Stimulated activated CD4-positive, alpha-beta T cell treated with anti-CD3 and anti-CD28 coated beads, Interleukin-12 subunit alpha, Interleukin-12 subunit beta, amount 100 ng/mL, for 4 hours (primary cell): ENCODE measurements at places on chromosomes 3 and 15.

DNA sequence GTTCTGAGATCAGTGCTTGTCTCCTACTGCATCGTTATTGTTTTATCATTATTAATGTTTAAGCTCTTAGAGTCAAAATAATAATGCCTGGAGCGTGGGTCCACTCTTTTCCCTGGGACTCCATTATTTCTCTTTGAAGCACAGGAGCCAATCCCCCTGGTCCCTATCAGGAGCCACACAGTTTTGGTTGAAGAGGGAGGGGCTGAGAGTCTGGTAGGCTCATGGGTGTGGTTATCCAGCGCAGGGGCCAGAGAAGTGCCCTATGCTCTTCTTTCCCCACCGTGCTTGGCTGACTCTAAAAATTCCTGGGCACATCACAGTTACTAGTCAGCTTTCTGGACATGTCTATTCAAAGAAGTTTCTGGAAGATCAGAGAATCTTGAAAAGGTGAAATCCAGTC, 121.5 kb downstream of the DNAJB8 start:
- DNase-seq = no peak

DNA sequence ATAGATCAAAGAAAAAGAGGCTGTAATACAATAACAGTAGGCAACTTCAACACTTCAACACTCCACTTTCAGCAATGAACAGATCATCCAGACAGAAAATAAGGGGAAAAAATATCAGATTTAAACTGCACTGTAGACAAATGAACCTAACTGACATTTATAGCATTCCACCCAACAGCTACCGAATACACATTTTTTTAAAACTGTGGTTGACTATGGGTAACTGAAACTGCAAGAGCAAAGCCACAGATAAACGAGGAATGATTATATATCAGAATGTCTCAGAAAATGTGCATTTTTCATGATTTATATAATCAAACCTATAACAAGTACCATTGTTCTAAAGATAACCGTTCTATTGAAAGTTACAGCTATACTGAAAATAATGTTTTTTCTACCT, 514.9 kb upstream of the DPPA4 start:
- DNase-seq = no peak

- no peak for DNase-seq
Measured at GRCh38 chr3:113177526-113177925, 33.8 kb upstream of the BOC start.

GRCh38 chr15:93180656-93181055, 91.6 kb upstream of the RGMA start:
- DNase-seq = no peak

- DNase-seq = no peak
Measured at GRCh38 chr15:26087881-26088280, 224.8 kb upstream of the ATP10A start.

DNA sequence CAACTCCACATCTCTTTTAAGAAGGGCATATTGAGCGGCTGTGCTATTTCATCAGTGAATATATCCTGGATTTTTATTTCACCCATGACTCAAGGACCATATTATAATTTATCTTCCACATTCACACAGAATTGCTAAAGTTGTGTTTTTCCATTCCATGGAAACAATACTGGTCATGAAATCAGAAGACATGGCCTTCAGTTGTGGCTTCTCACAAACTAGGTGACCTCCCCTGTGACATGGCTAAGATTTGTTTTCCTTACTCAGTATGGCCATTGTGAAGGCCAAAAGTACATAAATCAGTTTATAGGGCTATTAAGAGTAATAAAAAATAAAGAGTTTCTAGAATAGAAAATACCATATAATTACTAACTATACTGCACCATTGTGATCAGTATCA, 415.6 kb downstream of the OXSM start:
- no peak for DNase-seq
